Activated T-cell treated with anti-CD3 and anti-CD28 coated beads for 48 hours (primary cell): ENCODE measurements at places on chromosomes 12 and 14.

GRCh38 chr12:77362509-77363210, 297.3 kb upstream of the E2F7 start:
- no peak for DNase-seq

DNA sequence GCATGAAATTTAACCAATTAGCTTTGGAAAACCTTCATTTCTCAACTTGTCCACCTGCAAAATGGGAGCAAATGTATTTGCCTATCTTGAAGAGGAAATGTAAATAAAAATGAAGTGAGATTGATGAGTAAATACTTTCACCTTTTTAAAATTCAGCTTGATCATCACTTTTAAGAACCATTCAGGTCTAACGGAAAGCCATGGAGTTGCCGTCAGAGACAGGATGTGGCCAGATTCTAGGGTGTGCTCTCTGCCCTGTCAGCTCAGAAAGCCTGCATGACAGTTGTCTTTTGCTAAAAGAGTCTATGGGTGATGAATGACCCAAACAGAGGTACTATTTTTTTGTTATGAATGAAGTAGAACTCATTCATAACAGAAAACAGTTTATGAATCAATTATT, 104.3 kb upstream of the SLC35F4 start:
- DNase-seq = no peak

- DNase-seq = no peak
Measured at GRCh38 chr12:47328831-47329545, 249.2 kb upstream of the AMIGO2 start.

- no peak for DNase-seq
Measured at GRCh38 chr12:4700621-4701026, 19.6 kb upstream of the GALNT8 start.

DNA sequence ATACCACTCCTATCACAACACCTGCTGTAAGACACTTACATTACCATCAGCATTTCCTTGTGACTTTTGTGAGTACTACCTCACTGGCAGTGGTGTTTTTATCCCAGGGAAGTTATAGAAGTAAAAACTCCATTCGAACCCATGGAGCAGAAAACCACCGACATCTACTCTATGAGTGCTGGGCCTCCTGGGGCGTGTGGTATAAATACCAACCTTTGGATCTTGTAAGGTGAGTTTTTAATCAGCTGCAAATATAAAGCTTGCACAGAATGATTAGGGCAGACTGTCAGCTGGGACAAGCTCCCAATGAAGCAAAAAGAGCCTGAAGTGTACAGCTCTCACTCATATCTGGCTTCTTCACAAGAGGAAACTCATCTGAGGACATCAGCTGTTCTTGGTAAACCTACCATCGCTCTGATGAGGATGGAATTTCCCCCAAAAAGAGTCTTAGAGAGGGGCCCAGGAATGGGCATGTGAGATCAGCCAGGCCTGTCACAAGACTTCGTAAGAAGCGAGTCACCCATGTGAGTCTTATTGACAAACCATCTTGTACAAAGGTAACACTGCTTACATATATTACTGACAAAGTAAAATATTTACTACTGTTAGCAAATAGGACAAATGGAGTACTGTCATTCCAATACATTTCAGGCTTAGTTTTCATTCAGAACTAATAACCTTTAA, 170.0 kb downstream of the SLC5A8 start:
- no peak for DNase-seq

GRCh38 chr14:105476097-105476830, 1.6 kb downstream of the CRIP2 start:
- DNase-seq = no peak

DNA sequence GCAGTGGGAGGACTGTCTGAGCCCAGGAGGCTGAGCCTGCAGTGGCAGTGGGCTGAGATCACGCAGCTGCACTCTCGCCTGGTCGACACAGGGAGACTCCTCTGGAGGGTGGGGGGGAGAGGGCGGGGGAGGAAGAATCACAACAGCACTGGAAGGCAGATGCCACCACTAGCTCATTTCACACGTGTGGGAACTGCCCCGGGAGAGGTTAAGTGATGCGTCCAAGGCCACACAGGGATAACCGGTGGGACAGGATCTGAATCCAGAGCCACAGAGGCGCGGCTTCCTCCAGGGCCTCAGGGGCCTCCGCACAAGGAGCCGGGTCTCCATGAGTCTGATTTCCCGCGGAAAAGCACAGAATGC, 20.8 kb downstream of the STX2 start:
- DNase-seq = no peak

- DNase-seq = no peak
Measured at GRCh38 chr12:19260135-19260534, 130.6 kb downstream of the PLEKHA5 start.

- no peak for DNase-seq
Measured at GRCh38 chr12:45973526-45973925, 16.8 kb downstream of the SCAF11 start.

- no peak for DNase-seq
Measured at GRCh38 chr14:29805415-29806123, 122.1 kb downstream of the PRKD1 start.

DNA sequence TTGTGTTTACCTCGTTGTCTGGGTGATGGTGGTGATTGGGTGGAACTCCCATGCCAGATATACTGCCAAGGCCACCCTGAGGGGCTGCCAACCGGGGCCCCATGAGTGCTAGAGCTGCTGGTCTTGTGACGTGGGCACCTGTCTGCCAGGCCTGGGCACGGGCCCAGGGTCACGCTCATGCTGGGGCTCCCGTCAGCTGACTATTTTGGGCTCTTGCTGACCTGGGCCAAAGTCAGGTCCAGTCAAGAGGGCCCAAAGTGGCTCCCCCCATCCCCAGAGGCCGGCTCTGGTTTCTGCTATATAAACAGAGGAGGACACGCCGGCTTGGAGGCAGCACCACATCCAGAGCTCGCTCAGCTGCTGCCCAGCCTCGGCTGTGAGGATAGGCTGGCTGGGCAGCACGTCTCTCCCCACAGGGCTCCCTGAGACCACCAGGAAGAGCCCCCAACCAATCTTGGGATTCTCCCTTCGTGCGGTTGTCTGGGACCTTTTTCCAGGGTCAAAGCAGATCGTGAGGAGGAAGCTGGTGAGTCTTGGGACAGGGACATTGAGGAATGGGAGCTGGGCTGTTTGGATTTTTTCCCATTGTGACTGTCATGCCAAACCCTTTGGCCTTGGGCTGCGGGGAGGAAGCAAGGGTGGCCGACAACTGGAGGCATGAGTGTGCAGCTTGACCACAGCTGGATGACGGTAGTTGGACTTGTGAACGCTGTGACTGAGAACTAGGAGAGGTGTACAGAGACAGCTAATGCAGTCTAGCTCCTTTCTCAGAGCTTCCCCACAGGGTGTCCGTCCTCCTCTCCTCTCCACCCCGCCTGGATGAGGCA, 7.6 kb upstream of the NR4A1 start:
- no peak for DNase-seq

DNA sequence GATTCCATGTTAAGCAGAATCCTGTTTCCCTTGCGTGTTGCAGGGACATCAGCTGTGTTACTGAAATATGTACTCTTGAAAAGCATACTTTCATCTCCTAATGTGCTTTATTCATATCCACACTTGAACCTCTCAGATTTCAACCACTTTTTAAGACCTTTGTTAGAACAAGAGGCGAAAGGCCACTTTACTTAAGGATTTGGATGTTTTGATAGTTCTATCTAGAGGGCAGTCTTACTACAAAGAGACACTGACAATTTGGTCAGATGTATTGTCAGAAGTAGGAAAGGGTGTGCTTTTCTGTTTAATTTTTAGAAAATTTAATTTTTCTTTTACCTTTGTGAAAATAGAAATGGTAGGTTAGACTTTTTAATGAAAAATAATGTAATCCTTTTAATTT, 267.9 kb downstream of the TMTC2 start:
- no peak for DNase-seq

DNA sequence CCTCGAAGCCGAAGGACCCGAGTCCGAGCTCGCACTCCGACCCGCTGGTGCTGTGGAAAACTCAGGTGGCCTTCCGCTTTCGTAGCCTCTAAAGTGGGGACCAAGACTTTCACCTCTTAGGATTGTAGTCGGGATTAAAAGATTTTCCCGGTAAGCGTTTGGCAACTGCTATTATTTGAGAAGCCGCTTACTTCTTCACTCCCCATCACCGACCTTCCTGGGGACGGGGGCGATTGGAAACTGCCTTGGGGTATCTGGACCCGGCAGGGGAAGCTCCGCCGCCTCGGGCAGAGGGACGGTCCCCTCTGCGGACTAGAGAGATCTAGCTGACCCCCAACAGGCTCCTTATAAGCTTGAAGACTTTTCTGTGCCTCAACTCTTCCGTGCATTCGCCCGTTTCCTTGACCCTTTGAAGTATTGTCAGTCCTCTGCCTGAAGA, 659 bp downstream of the TRAFD1 start:
- no peak for DNase-seq

DNA sequence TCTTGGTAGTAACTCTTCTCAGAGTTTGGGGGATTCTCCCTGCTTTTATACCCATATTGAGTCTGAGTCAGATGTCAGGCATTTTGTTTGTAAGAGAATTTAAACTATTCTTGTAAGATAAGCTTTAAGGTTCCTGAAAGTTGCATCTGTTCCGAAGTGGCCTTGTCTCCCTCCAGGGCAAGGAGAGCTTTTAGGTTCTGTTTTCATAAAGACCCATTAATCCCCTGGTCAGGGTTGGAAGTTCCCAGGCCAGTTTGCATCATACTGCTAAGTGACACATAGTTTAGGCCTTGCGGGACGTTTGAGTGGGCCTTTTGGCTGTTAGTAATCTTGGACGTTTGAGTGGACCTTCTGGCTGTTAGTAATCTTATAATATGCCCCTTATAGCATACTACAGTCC, 396.7 kb downstream of the NPAS3 start:
- no peak for DNase-seq

DNA sequence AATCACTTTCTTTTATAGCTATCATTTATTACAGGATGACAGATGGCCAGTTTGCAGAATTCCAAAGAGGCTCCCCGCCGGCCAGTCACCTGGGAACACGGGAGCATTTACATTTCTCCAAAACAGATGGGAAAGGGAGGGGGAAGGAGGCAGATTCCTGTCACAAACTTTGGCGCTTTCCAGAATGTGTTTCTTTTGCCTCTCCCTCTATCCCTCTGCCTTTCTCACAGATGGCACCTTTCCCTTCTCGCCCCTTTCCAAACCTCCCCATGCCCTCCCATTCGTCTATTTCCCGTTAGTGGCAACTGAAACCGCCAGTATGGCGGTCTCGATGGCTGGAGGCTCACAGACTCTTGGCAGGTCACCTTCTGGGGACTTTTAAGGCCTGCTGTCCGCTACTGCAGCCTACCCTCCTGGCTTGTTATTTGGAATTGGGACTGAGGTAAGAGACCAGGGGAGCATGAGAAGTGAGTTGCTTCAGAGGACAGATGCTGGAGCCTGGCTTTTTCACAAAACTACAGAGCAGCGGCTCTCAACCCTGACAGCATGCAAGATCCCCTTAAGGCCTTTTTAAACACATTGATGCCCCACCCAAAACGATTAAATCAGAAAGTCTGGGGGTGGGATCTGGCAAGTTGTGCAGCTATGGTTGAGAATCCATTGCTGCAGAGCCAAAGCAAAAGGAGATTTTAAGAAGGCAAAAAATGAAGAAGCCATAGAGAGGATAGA, 161.5 kb upstream of the VASH1 start:
- no peak for DNase-seq

DNA sequence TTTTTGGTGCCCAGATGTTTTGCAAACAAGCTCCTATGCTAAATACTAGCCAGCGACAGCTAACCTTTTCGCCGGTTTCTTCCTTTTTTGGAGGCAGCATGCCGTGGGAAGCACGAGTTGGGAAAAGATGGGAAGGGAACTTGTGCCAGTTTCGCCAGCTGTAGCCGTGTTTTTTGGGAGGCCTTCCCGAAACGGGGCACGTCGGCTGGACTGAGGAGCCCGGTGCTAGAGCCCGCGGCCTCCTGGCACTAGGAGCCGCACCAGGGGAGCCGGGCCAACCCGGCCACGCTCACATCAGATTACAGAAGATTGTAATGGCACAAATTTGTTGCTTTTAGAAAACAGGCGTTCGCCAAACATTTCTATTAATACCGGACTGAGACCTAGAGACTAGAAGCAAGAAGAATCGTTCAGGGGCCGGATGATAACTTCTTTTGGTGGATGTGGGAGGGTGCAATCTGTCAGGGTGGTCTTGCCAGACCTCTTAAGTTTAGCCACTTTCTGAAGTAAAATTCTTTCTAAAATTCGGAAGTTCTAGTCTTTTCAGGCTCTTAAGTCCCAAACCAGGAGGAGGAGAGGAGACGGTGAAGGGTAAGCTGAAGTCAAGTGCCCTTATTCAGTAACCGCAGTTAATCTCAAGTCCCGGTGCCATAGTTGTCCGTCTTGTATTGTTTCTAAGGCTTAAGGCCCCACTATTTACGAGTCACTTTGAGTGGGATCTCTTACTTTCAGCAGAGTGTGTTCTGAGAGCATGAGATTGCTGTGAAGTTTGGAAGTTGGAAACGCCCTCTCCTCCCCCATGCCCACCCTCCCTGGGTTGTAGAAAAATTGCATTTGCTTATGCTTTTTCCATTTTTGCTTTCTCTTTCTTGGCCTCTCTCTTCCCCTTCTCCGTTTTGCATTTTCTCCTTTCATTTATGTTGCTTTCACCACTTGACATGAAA, 1.3 kb downstream of the RASSF3 start:
- no peak for DNase-seq

- DNase-seq = no peak
Measured at GRCh38 chr14:100471441-100472093, 115.7 kb downstream of the BEGAIN start.

DNA sequence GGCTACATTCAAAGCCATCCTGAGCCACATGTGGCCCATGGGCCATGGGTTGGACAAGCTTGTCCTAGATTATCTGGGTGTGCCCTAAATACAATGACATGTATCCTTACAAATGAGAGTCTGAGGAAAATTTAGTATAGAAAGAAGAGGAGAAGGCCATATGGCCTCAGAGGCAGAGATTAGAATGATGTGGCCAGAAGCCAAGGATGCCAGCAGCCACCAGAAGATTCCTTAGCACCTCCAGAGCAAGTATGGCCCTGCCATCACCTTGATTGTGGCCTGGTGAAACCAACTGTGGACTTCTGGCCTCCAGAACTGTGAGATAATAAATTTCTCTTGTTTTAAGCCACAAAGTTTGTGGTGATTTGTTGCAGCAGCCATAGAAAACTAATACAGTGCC, 436.9 kb downstream of the RGS6 start:
- no peak for DNase-seq

- no peak for DNase-seq
Measured at GRCh38 chr12:96120359-96121100, 73.6 kb upstream of the ELK3 start.

GRCh38 chr14:92590176-92590575, 76.6 kb downstream of the RIN3 start:
- DNase-seq = no peak

- no peak for DNase-seq
Measured at GRCh38 chr12:13152281-13152680, 44.2 kb upstream of the EMP1 start.

DNA sequence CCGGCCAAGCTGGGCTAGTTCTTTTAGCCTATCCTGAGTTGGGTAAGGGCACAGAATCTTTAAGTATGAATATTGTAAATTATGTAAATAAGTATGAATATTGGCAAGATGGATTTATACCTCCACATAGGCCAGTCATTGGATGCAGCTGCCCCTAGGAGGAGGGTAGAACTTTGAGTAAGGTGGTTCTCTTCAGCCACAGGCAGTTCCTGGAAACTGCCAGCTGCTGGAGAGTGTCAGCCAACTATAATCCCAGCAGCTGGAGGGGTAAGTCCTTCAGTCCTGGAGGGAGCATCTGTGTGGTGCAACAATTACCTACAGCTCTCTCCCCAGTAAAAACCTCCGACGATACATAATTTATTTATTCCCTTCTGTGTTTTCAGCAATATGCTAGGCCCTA, 65.8 kb upstream of the TMPO start:
- no peak for DNase-seq

GRCh38 chr12:127401005-127401404, 866.0 kb upstream of the TMEM132C start:
- no peak for DNase-seq

- DNase-seq = no peak
Measured at GRCh38 chr12:108729612-108730364, 1.5 kb downstream of the CORO1C start.
